ENCODE measurements at places on chromosomes 7 and 10.

DNA sequence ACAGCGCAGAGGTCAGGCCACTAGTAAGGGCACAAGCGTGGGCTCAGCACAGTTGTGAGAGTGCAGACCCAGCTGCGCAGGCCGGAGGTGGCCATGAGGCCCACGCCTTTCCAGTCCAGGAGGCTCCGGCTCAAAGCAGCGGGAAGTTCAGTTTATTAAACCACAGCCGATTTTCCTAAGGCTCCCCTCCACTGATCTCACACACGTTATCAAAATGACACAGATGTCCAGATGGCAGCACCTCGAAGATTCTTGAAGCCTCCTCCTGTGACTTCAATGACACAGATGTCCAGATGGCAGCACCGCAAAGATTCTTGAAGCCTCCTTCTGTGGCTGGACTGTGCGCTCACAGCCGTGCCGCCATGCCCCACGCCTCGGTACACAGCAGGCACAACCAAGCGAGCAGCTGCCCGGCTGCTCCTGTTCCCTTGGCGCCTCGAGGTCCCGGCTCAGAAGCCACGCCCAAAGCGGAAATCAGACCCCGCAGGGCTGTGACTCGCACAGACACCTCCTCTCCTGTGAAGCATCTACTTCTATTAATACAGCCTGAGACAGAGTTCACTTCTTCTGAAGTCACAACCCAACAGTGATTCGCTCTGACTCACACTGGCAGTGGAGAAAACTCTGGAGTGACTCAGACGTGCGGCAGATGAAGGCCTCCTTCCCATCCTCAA lies 122.7 kb downstream of the MAD1L1 start:
- no peak for DNase-seq

- no peak for DNase-seq
Measured at GRCh38 chr10:33064706-33065105, 106.7 kb upstream of the ITGB1 start.

GRCh38 chr7:117119192-117119924 lies 166.1 kb downstream of the ST7 start:
- peak; percentile 85 for DNase-seq

DNA sequence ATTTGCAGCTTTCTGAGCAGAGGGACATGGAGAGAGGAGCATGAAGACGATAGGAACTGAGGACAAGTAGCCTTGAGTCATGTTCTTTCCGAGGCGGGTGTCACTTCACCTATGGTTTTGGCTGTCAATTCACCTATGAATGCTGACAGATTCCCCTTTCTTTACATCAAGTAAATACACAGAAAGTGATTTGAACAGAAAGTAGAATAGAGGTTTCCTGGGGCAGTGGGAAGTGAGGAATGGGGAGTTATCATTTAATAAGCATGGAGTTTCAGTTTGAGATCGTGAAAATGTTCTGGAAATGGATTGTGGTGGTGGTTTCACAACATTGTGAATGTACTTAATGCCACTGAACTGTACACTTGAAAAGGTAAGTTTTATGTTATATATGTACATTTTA lies 138.4 kb upstream of the MDFIC start:
- no peak for DNase-seq

DNA sequence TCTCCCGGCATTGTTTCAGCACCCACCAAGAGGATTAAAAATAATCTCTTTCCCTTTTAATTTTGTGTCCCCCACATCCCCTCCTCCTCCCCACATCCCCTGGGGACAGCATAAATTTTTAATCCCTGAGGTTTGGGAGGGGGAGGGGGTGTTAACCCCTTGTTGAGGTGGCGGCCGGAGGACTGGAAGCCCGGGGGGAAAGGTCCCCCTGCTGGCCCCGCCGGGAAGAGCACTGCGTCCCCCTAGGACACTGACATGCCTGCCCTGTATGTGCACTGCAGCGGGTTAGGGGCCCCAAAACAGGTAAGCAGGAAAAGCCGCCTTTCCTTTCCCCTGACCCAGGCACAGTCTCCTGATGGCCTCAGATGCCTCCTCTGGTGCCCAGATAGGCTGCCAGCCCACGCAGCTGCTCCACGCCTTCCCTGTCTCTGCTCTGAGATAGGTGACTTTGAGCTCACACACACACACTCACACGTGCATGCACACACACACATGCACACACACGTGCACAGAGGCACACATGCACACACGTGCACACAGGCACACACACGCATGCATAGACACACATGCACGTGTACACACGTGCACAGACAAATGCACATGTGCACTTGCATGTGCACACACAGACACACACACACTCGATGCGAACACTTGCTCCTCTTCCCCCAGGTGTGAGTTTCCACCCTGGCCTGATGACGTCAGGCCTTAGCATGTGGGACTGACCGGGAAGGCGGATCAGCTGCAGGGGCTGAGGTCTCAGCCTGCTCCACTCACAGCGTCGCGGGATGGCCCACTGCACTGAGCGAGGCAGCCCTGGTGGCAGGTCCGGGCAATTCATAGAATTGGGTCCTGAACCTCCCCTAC lies 12.3 kb downstream of the CNPY1 start:
- peak; percentile 83 for DNase-seq

All from WTC11 (cell line).